Activated naive CD4-positive, alpha-beta T cell treated with anti-CD3 and anti-CD28 coated beads, Interleukin-2, amount 10 ng/mL, durations not matched to agents 7 days and 5 days (primary cell): ENCODE measurements at places on chromosomes 16 and 17.

- peaks cover 27% of the 10 kb centered on the region for H3K4me1 ChIP-seq
- no peaks in the 10 kb centered on the region for H3K36me3 ChIP-seq
- H3K27me3 ChIP-seq = peaks cover 9% of the 10 kb centered on the region
- H3K4me3 ChIP-seq = no peak overlapping the region
- no peak for DNase-seq
- peak overlapping the region; percentile 73 for H3K27ac ChIP-seq
Observed at GRCh38 chr17:68498479-68499326, 13.5 kb upstream of the PRKAR1A start.

DNA sequence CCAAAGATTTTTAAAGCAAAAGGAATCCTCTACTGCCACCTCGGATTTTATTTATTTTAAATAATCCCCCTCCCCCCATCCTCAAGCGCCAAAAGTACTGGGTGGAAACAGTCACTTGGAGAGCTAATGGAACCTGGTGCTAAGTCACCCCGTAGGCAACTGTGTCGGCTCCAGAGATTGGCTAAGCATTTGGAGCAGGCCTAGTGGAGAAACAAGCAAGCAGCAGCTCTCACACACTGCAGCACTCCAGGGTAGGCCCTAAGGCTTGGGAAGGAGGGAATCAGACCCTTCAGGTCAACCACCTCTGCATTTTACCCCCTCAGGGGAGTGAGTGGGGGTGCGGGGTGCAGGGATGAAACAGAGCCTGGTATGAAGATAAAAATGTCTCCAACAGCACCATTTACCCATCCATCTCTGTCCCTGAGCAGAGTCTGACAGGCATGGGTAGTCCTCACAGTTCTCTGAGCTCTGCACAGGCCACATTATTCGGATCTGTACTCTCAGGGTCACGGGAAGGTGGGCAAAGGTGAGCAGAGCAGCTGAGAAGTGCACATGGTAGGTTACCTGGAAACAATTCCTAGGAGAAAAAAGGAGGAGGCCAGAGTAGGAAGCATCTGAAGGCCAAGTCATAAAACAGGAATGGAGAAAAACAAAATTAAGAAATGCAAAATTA, 27.2 kb upstream of the STAC2 start:
- H3K27ac ChIP-seq = no peak overlapping the region
- H3K27me3 ChIP-seq = no peaks in the 10 kb centered on the region
- no peaks in the 10 kb centered on the region for H3K4me1 ChIP-seq
- DNase-seq = no peak
- no peak overlapping the region for H3K4me3 ChIP-seq

GRCh38 chr17:48391444-48391843, 38.6 kb downstream of the SKAP1 start:
- no peak overlapping the region for H3K27ac ChIP-seq
- peaks cover 60% of the 10 kb centered on the region for H3K36me3 ChIP-seq
- H3K4me1 ChIP-seq = peaks cover 26% of the 10 kb centered on the region

DNA sequence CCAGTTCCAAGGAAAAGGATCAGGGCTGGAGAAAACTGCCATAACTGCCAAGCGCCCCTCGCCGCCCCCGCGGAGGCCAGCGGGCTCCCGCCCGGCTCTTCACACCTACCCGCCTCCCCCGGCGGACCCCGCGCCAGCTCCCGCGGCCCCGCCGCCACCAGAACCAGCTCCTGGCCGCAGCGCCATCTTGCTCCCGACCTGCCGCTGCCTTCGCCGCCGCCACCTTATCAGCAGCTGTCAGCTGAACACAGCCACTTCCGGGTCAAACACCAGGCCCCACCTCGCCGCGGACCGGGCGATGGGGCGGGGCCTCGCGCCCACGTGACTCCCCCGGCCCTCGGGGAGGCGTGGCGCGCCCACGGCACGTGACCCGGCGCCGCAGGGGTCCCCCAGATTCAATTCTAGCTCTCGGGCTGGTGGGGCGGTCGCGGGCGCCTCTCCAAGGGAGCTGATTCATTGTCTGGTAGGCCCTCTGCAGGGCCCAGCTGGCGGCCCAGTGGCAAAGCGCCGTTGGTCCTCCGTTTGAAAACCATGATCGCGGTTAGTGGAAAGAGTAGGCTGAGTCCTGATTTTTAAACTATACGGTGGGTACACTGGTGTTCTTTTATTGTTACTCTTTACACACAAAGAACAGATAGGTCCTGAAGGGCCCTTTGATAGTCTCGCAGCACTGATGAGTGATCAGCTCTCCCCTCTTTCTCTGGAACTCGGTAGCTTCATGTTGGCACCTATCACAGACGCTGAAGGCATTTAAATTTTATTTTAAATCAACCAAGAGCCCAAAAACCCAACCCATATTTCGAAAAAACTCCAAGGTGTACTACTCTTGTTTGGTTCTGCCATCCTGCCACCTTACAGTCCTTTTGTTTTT, at the start of gene SYNRG:
TSS of gene SYNRG (minus strand) at position 249 of the 871 bp plus-strand sequence. CDS start at position 186, 63 bp downstream.
- H3K27me3 ChIP-seq = no peaks in the 10 kb centered on the region
- H3K27ac ChIP-seq = peak within 1 kb of the TSS; percentile 88

DNA sequence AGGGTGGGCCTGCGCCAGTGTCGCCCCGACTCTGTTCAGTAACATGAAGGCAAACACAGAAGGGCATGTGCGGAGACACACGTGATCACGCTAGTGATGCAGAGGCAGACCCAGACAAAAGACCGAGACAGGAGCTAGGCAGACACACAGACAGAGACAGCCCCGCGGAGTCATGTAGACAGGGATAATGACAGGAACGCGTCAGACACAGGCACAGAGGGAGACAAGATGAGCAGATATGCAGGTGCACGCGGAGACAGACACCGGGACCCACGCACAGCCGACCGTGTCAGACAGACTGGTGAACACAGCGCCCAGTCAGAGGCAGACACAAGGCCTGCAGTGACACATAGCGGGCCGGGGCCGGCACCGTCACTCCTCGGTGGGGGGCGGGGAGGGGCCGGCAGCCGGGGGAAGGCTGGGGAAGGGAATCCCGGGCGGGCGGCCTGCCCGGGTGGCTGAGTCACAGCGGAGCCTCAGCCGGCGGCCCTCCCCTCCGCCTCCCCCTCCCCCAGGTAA, 7.4 kb downstream of the KDM6B start:
- peaks cover 8% of the 10 kb centered on the region for H3K36me3 ChIP-seq
- peak overlapping the region; percentile 79 for H3K4me3 ChIP-seq
- peak; percentile 81 for DNase-seq
- peak overlapping the region; percentile 97 for H3K27ac ChIP-seq

- peaks cover 19% of the 10 kb centered on the region for H3K27me3 ChIP-seq
- peaks cover 2% of the 10 kb centered on the region for H3K36me3 ChIP-seq
- DNase-seq = no peak
- peaks cover 5% of the 10 kb centered on the region for H3K4me1 ChIP-seq
Observed at GRCh38 chr17:55366020-55366481, 55.6 kb downstream of the MMD start.

- H3K36me3 ChIP-seq = no peaks in the 10 kb centered on the region
- no peak overlapping the region for H3K4me3 ChIP-seq
- H3K4me1 ChIP-seq = no peaks in the 10 kb centered on the region
Observed at GRCh38 chr16:12310286-12310685, 333.8 kb downstream of the SNX29 start.

- peaks cover 7% of the 10 kb centered on the region for H3K4me1 ChIP-seq
- H3K27me3 ChIP-seq = no peaks in the 10 kb centered on the region
- no peak for DNase-seq
- peaks cover 37% of the 10 kb centered on the region for H3K36me3 ChIP-seq
- H3K4me3 ChIP-seq = no peak overlapping the region
Observed at GRCh38 chr16:88726981-88727380, 20.7 kb downstream of the CTU2 start.
